ENCODE measurements at places on chromosomes 16 and 17.

GRCh38 chr16:25834101-25834500, 142.3 kb downstream of the HS3ST4 start:
- no peak for DNase-seq

DNA sequence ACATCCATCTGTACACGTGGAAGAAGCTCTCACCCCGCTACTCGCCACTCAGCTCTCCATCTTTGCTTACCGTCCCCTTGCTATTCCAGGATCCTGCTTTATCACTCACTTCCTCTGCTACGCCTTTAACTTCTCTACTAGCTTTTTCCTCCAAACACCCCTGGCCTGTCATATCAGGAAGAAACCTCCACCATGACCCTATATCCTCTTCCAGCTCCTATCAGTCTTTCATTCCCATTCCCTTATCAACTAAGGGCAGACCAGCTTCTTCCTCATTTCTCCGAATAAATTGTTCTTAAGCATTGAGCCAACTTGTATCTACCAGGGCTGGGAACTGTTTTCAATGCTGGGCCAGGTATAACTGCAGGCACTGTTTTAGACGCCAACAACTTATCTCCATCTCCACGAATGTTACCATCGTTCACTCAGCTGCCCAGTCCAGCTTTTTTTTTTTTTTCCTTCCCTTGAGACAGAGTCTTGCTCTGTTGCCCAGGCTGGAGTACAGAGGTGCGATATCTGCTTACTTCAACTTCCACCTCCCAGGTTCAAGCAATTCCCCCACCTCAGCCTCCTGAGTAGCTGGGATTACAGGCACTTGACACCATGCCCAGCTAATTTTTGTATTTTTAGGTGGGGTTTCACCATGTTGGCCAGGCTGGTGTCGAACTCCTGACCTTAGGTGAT, 4.3 kb downstream of the IQCK start:
- no peak for DNase-seq

GRCh38 chr17:72165867-72166439, 45.1 kb downstream of the SOX9 start:
- no peak for DNase-seq

DNA sequence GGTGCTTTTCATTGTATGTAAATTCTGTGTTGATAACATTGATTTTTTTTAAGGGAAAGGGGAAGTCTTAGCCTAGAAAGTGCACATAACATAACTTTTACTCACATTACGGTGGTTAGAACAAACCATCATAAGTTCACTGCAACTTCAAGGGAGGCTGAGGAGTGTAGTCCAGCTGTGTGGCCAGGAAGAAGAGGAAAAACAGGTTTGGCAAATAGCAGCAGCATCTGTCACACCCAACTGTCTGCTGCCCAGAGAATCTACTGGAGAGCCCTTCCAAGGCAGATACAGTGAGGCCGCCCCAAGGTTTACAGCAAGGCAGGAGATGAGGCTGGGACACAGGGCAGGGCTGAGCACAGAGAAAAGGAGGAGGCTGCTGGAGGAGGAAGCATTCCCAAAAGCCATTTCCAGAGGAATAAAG, 60.6 kb downstream of the AIPL1 start:
- DNase-seq, result no peak

- DNase-seq, result no peak
Measured at GRCh38 chr17:29066606-29067005, 23.7 kb downstream of the PIPOX start.

GRCh38 chr17:75854881-75855309, 240 bp downstream of the WBP2 start:
- no peak for DNase-seq
